ENCODE measurements at places on chromosomes 3 and 15. TPM values are rescaled to one million over a fixed set of nuclear protein-coding genes. Genes with fewer than 3 reads are reported as not detected.

- peak; percentile 36 for DNase-seq
Measured at GRCh38 chr3:100891033-100891432, 102.2 kb downstream of the ABI3BP start.

GRCh38 chr3:4898454-4899313 lies 80.6 kb upstream of the BHLHE40 start:
- DNase-seq = peak; percentile 72

The HCN4 gene
- not detected for total RNA-seq

DNA sequence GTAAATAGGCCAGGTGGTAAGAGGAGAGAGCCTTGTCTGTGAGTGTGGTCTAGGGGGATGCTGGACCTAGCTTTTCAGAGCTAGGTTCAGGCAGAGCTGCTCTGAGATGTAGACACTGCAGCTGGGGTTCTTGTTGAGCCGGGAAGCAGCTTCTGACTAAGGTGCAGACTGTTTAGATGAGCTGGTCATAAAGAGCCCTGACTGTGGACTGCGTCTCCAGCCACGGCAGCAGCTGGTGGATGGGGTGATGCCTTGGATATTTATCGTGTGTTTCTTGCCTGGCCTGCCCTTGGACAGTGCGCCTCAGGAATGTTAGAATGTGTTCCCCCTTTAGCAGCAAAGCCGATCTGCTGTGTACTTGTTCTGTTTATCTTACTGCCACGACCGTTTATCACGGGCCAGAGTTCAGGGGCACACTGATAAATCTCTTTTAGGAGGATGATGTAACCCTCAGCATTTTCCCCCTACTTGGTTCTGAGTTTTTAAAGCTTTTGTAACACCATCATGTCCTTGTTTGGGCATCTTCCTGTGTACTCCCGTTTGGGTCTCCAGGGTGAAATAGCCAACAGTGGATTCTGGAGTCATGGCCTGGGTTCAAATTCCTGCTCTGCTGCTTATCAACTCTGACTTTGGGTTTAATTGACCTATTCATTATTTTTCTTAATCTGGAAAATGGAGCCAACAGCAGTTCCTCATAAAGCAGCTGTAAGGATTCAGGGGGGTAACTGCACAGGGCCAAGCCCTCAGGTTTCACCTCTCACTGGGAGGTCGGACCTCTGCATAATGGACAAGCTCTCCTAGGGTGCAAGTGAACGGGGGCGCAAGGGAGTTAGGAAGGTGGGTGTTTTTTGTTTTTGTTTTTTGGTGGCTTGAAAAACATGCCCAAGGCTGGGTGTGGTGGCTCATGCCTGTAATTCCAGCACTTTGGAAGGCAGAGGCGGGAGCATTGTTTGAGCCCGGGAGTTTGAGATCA lies 51.4 kb downstream of the FLNB start:
- peak; percentile 99 for DNase-seq

DNA sequence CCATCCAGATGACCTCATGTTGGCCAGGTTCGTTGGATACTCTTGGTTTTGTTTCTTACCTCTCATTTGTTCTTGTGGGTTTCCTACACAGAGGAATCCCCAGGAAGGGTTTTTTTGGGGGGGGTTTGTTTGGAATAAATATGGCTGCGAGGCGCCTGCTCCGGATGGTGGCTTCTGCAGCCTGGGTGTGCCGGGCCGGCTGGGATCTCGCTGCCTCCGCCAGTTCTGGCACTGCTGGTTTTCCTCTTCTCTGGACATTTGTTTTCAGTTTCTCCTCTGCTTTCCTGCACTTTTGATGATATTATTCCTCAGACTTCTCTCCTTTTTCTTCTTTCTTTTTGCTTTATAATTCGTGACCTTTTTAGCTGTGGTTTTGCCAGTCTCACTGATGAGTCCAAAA lies 187.4 kb downstream of the OR4M2 start:
- DNase-seq = no peak

GRCh38 chr3:76362643-76363042 lies 577.3 kb upstream of the ZNF717 start:
- no peak for DNase-seq

The SLC28A1 gene
- not detected for total RNA-seq

DNA sequence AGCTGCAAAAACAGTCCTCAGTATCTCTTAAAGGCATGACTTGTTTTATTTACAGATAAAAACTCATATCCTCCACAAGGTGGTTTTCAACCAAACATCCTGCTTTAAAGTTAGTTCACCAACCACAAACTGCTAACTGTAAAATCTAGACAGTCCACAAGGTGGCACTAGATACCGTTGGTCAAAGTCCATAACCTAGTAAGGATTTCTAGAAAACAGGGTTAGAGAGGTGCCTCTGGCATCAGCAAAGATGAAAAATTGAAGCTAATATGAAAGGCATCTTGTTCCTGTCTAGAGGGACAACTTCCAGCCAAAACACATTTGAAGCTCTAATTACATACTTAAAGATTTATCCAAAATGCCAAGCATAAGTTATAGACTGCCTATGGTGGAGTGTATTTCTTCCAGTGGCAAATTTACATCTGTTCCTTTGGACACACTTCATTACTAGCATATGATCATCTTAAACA lies 56.0 kb downstream of the ZMAT3 start:
- DNase-seq = peak; percentile 86

- no peak for DNase-seq
Measured at GRCh38 chr3:109683746-109684145, 346.4 kb upstream of the DPPA4 start.

DNA sequence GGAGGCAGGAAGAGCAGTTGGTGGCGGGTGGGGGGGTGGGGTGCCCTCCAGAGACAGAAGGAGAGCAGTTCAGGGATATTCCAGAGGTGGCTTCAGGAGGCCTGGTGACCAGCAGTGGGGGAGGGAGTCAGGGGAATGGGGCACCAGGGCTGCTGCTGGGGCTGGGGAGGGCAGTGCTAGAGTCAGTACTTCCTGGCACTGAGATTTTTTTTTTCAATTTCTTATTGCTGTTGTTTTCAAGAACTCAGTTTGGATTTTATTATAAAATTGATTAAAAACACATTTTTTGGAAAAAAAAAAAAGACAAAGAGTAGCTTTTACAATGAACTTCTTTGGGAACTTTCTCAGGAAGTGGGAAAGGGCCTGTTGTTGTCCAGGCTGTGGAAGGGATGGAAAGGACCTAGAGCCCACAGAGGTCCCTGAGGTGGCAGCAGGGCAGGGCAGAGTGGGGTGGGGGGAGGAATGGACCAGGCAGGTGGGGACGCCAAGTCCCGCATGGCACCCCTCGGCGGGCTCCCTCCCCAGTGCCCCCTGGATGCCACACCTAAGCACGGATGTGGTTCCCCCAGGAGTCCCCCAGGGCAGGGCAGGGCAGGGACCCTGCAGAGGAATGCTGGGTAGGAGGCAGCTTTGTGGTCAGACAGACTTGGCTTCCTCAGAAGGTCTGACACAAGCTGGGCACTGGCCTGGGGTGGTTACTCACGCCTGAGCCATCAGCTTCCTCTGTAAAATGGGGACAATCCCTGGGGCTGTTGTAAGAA lies 8.5 kb upstream of the ANPEP start:
- DNase-seq = no peak

The ASB14 gene
- total RNA-seq = not detected

The PLA2G4F gene
- total RNA-seq = not detected

GRCh38 chr15:74782259-74783071 lies 585 bp downstream of the CSK start:
- no peak for DNase-seq

DNA sequence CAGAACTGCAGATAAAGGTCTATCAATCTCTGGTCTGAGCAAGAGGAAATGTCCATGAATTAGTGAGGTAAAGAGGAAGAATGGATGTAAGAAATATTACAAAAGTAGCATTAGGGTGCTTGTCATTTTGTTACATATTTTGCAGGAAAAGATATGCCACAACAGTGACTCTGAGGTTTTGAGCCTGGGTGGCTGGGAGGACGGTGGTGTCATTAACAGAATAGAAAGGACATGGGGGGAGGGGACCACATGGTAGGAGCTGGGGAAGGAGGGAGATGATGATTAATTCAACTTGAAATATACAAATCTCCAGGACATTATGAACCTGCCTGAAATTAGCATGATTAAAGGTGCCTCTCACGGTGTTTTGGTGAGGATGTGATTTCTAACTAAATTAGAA lies 245.5 kb upstream of the MDFIC2 start:
- DNase-seq = no peak

The SMCO1 gene
- total RNA-seq = under 0.01 TPM

- peak; percentile 19 for DNase-seq
Measured at GRCh38 chr3:14403619-14404155, 1.3 kb downstream of the SLC6A6 start.

The GRAMD1C gene
- total RNA-seq = 2.2 TPM

The SUCNR1 gene
- 0.43 TPM for total RNA-seq

DNA sequence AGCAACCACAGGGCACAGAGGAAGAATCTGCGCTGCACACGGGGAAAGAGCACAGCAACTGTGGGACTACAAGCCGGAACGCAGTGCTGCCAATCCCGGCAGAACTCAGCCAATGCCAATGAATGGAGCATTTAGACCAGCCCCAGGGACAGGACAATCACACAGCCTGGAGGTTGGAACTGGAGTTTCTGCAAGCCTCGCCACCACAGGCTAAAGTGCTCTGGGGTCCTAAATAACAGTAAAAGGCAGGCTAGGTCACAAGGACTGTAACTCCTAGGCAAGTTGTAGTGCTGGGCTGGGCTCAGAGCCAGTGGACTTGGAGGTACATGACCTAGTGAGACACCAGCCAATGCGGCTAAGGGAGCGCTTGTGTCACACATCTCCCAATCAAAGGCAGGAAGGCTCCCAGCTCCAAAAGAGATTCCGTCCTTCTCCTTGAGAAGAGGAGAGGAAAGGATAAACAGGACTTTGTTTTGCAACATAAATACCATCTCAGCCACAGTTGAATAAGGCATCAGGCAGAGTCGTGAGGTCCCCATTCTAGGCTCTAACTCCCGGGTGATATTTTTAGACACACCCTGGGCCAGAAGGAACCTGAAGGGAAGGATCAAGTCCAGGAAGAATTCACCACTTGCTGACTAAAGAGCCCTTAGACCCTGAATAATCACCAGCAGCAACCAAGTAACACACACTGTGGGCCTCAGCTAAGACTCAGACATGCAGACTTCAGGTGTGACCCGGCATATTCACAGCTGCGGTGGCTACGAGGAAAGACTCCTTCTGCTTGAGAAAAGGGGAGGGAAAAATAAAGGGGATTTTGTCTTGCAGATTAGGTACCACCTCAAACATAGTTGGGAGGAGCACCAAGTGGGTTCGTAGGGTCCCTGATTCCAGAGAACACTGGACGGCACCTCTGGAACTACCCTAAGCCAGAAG lies 85.5 kb upstream of the XXYLT1 start:
- DNase-seq = peak; percentile 15

- no peak for DNase-seq
Measured at GRCh38 chr3:187759601-187760000, 14.3 kb upstream of the BCL6 start.

DNA sequence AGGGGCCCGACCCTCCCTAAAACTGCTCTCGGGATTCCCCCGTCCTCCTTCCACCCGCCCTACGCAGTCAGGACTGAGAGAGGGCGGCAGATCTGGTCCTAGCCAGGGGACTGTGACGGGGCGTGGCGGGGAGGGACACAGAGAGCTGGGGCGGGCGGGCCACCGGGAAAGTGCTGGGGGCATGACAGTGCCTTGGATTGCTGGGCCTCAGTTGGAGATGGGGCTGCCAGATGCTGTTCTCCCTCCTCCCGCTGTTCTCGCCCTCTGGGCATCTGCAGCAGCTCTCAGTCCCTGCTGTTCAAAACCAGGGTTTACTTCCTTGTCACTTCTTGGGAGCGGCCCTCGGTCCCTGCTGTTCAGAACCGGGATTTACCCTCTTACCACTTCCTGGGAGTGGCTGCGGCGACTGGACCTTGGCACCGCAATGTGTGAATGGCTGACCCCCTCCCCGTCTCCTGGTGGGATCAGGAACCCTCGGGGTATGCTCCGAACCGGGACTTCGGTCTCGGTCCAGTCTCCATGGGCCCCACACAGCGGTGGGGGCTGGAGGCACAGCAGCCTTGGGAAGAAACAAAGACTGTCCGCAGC lies 1.8 kb upstream of the RPP25 start:
- DNase-seq = peak; percentile 30

Data from fibroblast of villous mesenchyme (primary cell).